ENCODE measurements at places on chromosomes 6 and 20. TPM values are rescaled to one million over a fixed set of nuclear protein-coding genes. Genes with fewer than 3 reads are reported as not detected.
A peak's percentile ranks its signal among the peaks of the same experiment; 100 is the strongest.

The FHL5 gene
- not detected for total RNA-seq

The GRM1 gene
- total RNA-seq: under 0.01 TPM

The GGTLC1 gene
- total RNA-seq: not detected

The RAB5IF gene
- total RNA-seq: 59.1 TPM

The TXLNB gene
- total RNA-seq: 0.36 TPM

The HCRTR2 gene
- not detected for total RNA-seq

The TPX2 gene
- 6.2 TPM for total RNA-seq

The PRDM1 gene
- total RNA-seq: 1.4 TPM

The BPIFB2 gene
- total RNA-seq: not detected

The SPATS1 gene
- total RNA-seq: not detected

The BPIFB1 gene
- not detected for total RNA-seq

DNA sequence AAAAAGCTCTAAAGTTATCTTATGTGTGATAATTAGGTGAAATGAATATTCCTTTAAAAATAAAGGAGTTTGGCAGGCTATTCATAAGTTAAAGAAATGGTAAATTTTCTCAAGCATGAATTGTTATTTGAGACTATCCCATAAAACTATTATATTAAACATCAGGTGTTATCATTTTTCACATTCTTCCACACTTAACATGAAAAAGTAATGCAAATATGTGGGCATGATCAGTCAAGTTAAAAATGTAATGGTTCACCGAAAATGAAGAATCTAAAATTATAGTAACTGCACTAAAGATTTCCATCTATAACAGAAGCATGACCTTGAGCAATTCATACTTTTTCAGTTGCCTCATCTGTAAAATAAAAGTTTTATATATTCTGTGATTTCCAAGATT, 110.8 kb downstream of the KHDRBS2 start:
- DNase-seq: no peak

GRCh38 chr6:145110109-145110508, 625.2 kb downstream of the EPM2A start:
- DNase-seq: no peak

GRCh38 chr20:63025534-63026331, 19.0 kb upstream of the BHLHE23 start:
- peak; percentile 25 for DNase-seq

DNA sequence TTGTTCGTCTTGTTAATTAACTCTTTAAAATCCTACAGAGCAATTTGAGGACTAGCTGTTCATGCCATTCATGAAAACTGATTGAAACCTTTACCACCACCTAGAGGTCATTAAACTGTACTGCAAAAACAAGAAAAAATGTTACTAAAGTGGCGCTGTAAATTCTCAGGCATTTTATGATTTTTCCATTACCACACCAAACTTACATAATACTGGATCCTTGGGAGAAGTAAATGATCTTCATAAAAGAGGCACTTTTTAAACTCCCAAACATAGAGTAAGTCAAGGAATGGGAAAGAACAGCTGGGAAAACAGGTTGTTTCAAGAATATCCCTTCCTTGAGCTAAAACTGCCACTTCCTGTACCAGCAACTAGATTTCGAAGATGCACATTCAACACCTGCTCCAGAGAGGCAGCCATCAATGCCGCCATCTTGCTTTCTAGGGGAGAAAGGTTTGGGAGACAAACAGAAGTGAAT, 54.3 kb downstream of the MYLIP start:
- DNase-seq: peak; percentile 71

GRCh38 chr6:47275640-47276039, 34.1 kb downstream of the TNFRSF21 start:
- DNase-seq: no peak

- no peak for DNase-seq
Measured at GRCh38 chr6:118724211-118724610, 72.8 kb upstream of the CEP85L start.

DNA sequence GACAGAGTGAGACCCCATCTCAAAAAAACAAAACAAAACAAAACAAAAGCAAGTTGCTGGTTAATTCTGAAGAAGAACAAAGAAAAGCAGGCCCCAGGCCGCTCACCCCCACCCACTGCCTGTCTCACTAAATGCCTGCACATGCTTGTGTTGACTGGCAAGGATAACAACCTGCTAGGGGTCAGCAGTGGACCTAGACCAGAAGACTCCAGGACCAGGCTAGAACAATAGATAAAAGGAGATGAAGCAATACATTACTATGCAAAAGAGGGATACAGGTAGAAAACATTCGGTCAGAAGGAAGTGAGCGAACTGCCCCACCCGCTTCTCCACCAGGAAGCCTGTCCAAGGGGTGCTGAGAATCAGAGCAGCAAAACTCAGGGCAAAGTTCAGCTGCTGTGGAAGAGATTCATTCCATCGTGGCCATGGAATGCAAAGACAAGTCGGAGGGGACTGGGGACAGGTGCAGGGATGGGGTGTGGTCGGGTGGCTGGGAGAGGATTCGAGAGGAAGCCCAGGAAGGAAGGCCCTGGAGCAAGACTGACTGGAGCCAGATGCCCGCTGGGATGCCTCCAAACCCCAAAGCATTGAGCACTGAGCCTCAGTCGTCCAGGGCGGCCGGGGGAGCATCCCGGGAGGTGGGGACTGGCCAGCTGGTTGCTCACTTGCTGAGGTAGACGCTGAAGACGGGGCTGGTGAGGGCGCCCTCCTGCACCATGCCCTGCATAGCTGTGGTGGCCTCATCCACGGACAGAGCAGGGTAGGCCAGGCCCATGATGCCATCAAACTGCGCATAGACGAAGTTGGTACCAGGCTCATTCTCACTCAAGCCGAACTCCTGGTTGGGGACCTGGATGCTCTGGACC, 5.3 kb downstream of the PGC start:
- DNase-seq: no peak

- no peak for DNase-seq
Measured at GRCh38 chr6:122651031-122651430, 40.8 kb downstream of the PKIB start.

- no peak for DNase-seq
Measured at GRCh38 chr6:166336847-166337246, 5.5 kb downstream of the SFT2D1 start.

GRCh38 chr6:144551339-144551738, 266.2 kb downstream of the UTRN start:
- DNase-seq: no peak

DNA sequence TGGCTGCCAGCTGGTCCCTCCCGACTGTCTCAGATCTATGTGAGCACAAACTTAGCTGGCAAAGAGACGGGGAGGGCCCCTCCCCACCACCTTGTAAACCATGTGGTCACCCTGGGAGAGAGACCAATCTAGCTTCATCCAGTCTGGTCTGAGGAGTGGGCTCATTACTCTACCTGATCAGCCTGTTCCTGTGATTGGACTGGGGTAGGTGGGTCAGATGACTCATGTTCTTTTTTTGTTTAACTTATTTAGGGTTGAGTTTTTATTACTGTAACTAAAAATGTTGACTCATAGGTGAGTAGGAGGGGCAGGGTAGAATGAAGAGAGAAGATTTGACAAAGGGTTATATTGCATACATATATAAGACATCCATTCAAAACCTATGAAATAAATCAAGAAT, 4.7 kb downstream of the GSTA4 start:
- DNase-seq: peak; percentile 13

- peak; percentile 73 for DNase-seq
Measured at GRCh38 chr6:4606821-4607704, 169.1 kb upstream of the CDYL start.

GRCh38 chr6:166687879-166688205, 60.8 kb upstream of the RPS6KA2 start:
- DNase-seq: no peak

GRCh38 chr6:10393544-10394225, 21.2 kb downstream of the TFAP2A start:
- DNase-seq: no peak

DNA sequence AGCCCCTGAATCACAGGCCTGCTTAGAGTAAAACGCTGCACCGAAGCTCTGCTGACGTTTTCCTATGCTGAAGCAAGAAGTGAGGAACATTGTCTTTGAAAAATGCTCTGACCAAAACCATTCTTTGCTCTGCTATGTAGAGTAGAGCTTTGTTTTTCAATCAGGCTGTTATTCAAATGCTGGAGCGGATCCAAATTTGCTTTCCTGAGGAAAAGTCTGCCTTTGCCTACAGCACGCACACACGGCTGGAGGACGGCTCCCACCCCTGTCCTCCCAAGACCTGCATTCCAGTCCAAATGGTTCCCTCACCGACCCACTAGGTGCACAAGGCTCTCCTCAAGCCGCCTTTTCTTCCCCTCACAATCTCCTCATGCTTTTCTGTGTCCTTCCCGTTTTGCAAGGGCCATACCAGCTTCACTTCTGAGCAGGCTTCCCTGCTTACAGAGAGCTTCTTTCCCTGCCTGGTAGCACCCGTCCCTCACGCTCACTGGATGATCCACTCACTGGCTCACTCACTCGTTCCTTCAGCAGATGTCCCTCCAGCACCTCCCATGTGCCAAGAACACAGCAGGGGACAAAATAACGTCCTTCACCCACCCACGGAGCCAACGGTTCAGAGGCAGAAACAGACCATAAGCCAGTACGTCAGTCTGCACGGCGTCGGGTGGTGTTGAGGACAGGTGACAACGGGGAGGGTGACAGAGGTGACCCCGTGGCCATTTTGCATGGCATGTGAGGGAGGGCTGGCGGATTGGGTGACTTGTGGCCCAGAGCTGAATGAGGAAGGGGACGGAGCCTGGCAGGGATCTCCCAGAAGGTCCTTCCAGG, 137.9 kb upstream of the NEDD9 start:
- DNase-seq: no peak

DNA sequence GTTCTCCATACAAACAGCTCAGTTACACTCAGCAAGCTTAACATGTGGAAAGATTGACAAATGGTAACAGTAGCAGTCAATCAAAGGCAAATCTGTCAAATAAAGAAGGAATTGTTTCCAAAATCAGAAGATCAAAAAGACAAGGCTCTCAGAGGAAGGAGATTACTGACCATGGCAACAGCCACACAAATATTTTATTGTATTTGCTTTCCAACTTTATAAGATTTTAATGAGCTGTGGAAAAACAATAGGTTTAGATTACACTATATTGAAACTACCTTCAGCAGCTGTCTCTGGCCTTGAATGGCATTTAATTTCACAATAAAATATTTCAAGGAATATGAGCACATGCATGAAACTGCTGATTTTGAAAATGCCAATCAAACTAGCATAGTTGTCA, 1143.9 kb upstream of the GJE1 start:
- DNase-seq: no peak

DNA sequence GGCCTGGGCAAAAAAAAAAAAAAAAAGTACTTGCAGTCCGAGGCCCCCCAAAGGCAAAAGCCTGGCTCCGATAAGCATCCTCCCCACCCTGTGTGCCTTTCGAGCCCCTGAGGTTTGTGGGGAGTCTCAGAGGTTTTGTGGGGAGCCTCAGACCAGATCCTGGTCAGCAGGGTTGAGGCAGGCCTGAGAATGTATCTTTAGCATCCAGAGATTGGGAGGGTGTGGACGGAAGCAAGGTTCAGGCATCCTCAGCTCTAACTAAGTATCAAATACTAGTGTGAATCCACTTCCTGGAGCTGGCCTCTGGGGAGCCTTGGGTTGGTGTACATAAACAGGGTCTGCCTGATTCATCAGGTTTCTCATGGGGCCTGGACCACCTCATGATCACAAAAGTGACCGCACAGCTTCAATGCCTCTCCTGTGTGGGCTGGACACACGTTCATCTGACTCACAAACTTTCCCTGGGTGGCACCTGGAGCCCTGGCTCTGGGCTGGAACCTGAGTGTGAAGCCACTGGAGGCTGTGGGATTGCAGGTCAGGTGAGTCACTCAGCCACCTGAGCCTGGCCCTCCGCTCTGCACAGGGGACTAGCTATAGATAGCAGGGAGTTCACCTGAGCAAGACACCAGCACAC, 24.4 kb downstream of the PCMTD2 start:
- no peak for DNase-seq

- DNase-seq: no peak
Measured at GRCh38 chr6:136568129-136568528, 17.9 kb upstream of the MAP7 start.

GRCh38 chr20:31689141-31689540, 33.5 kb downstream of the BCL2L1 start:
- no peak for DNase-seq

DNA sequence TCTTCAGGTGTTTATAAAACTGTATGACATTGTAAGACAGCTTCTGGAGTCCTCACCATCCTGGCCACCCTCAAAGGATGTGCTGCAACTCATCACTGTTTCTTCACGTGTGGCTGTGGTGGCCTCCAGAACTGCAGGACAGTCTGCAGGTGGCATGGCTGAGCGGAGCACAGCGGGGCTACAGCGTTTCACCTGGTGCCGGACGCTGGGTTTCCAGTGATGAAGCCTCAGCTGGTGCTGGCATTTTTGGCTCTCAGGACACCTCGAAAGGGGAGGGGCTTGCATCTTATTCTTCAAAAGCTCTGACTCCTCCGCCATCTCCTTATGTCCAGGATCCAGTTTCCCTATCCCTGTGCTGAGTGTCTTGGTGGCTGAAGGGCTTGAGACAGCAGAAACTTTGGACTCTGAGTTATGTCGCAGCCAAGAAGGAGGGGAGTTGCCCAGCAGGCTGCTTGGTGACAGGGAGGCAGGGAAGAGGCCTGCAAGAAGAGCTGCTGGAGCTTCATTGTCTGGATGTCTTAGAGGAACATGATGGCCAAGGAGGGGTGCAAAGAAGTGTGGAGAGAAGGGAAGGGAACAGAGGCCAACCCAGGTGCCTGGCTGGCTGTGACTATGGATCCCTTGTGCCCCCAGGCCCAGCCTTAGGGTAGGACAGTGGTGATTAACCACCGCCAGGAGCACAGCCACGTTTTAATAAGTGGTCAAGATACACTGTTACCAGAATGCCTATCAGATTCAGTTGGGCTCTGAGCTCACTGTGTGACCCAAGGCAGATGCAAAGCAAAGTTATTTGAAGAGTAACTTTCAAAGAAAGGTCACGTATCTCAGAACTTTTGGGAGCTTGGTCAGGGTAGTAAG, 58.7 kb downstream of the GTF2H5 start:
- no peak for DNase-seq

DNA sequence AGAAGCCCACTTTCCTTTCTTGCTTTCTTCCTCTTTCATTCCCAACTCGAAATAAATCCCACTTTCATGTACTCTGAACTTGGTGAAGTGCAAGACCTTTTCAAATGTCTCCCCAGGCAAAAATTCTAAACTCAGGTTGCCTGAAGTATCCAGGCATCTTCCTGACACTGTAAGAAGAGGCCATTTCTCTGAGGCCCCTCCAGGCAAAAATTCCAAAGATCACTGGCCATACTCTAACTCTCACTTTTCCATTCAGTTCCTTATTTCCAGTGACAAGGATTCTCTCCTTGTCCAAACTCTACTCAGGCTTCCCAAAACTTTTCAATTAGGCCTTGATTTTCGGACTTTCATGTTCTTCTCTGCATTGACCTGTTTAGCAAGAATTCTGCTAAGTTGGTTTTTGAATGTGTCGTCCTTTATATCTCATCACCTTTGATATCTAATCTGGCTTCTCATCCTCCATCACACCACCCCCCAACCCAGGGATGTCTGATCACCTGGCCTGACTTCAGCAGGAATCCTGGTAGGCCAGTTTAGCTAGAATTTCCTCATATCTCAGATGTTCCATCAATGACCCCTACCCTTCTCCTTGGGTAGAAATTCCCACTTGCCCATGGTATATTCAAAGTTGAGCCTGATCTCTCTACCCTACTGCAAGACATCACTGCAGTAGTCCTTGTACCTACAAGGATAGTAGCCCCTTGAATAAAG, 124.9 kb downstream of the RCAN2 start:
- no peak for DNase-seq

GRCh38 chr6:36235309-36235708, 34.6 kb upstream of the PNPLA1 start:
- DNase-seq: no peak

- DNase-seq: no peak
Measured at GRCh38 chr20:18412221-18412901, 54.5 kb downstream of the DZANK1 start.

- DNase-seq: peak; percentile 65
Measured at GRCh38 chr6:37691904-37692806, 5.5 kb downstream of the MDGA1 start.
